Erythroblast (primary cell): ENCODE measurements at places on chromosomes 16 and 17.
A peak's percentile ranks its signal among the peaks of the same experiment; 100 is the strongest.

GRCh38 chr16:89120281-89120680 is 26.6 kb downstream of the ACSF3 start:
- no peak for DNase-seq

DNA sequence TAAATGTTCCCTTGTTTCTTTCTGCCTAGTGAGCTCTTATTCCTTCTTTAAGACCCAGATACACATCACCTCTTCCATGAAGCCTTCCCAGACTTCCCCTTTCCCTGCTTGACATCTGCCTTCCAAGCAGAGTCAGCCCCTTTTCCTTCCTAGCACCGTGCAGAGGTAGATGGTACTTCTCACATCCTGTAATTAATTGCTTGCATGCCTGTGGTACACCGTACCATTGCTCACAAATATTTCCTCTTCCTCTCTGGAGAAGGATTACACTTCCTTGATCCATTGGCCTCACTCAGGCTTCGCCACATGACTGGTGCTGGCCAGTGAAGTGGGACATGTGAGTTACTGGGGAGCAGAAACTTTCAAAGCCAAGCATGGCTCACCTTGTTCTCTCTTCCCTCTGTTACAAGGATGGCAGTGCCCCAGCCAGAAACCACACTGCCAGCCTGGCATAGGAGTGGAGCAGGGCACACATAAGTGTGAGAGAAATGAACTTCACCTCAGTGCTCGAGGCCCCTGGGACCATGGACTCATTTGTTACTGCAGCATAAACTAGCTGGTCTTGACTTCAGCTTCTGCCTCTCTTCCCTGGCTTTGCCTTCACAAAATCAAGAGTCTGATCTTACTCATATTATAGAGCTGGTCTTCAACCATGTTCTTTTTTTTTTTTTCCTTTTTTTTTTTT is 44.0 kb downstream of the SOST start:
- DNase-seq = no peak

GRCh38 chr16:55559933-55560516 is 6.5 kb upstream of the CAPNS2 start:
- DNase-seq = no peak

DNA sequence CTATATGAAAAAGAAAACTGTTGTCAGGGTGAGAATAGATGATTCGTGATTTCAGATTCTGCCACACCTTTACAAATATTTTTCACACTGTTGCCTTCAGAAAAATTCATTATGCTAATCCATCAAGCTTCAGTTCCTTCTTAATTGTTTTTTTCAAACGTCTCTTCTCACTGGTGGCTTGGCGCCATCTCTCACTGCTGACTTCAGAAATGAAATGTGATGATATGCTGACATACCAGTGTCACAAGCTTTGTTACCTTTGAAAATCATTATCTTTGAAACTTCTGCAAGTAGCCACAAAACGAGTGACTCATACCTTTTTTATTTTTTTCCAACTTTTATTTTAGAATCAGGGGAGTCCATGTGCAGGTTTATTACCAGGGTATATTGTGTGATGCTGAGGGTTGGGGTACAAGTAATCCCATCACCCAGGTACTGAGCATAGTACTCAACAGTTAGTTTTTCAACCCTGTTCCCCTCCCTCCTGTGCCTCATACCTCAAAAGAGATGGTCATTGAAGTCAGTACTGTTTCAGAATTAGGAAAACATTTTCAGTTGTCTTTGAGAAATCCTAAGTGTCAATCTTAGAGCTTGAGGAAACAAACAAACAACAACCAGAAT is 14.0 kb upstream of the KRT222 start:
- no peak for DNase-seq

GRCh38 chr16:79628501-79628975 is 28.0 kb upstream of the MAF start:
- no peak for DNase-seq

GRCh38 chr16:16163571-16163970 is 59.7 kb downstream of the ABCC6 start:
- no peak for DNase-seq

- DNase-seq = peak; percentile 87
These were observed 6.1 kb downstream of the ANKS4B start for GRCh38 chr16:21239646-21240045.

DNA sequence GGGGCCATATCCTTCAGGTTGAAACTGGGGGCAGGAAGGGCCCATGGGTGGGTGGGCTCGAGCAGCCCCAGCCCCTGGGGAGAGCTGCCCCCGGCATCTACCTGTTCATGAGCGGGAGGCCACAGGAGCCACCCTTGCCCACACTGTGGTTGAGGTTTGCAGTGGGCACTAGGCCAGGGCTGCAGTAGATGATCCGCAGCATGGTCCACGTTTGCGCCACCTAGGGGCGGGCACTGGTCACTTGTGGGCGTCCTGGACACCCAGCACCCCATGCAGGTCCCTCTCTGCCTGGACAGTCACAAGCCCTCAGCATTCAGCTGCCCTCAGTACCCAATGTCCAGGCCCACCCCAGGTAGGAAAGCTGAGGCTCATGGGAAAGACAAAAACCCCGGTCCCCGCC is 1.8 kb upstream of the JMJD8 start:
- peak; percentile 64 for DNase-seq

- DNase-seq = no peak
These were observed 264.2 kb downstream of the SEC14L1 start for GRCh38 chr17:77404812-77405581.

DNA sequence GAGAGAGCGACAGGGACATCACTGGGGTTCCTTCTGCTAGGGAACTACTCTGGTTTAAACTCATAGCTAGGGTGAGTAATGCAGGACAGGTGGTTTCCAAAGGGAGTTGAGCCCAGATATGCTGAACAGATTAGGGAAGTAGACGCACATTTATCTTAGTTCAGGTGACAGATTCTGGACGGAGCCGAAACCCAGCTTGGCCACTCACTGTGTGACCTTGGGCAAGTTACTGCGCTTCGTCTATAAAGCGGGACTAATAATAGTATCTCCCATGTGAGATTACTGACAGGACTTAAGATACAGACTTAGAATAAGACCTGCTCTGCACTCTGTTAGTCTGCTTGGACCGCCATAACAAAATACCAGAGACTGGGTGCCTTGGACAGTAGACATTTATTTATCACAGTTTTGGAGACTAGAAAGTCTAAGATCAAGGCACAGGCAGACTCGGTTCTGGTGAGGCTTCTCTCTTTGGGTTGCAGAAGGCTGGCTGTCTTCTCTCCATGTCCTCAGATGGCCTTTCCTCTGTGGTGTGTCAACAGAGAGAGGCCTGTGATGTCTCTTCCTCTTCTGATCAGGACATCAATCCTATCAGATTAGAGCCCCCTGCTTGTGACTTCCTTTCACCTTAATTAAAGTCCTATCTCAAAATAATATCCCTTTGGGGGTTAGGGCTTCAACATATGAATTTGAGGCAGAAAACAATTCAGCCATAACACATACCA is 12.1 kb downstream of the SCNN1G start:
- no peak for DNase-seq

GRCh38 chr16:20611975-20612481 is 35.9 kb upstream of the ACSM2B start:
- DNase-seq = no peak

DNA sequence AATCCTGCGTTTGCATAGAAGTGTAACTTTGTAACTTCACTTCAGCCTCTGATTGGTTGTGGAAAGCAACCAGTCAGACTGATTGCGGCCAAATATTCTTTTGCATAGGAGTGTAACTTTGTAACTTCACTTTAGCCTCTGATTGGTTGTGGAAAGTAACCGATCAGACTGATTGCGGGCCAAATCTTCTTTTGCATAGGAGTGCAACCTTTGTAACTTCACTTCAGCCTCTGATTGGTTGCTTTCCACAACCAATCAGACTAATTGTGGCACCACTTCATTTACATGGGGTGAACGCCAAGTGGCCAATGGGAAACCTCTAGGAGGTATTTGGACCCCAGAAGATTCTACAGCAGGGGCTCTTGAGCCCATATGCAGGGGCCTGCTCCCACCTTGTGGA is 1.8 kb upstream of the TMEM98 start:
- DNase-seq = no peak

DNA sequence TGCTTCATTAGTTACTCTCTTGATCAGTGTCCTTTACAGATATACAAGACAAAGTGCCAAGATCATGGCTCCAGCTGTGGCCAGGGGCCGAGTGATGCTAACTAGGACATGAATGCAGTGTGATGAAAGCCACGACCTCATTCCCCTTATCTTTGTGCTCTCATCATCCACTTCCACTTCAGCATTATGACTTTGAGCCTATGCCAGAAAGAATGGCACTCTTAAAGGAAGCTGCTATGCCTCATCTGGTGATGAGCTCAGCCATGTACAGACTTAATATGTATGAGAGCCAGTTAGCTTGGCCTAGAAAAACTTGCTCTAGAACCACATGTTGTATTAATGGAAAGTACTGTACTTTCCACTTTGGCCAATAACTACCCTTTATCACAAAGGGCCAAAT is 179.1 kb downstream of the TOX3 start:
- DNase-seq = no peak
